ENCODE measurements at places on chromosomes 13 and 19. TPM values are rescaled to one million over a fixed set of nuclear protein-coding genes. Genes with fewer than 3 reads are reported as not detected.

Gene ZNF600
- 3.9 TPM for total RNA-seq

Gene LACC1
- total RNA-seq = 2.5 TPM

Gene SBK3
- not detected for total RNA-seq

Gene CGB1
- not detected for total RNA-seq

Gene ZNF90
- total RNA-seq = 8.6 TPM

Gene TUBB4A
- total RNA-seq = 0.60 TPM

Gene WDR88
- total RNA-seq = not detected

Gene KIR3DL1
- total RNA-seq = not detected

Gene ZNF414
- total RNA-seq = 18.5 TPM

Gene DNAAF3
- total RNA-seq = 2.6 TPM

Gene INSL3
- not detected for total RNA-seq

Gene SLC25A41
- not detected for total RNA-seq

Gene PRODH2
- not detected for total RNA-seq

Gene DLEU7
- total RNA-seq = not detected

Gene USE1
- total RNA-seq = 137 TPM

Gene COL5A3
- total RNA-seq = 2.6 TPM

Gene NPAS1
- 2.9 TPM for total RNA-seq

Gene CBY2
- not detected for total RNA-seq

Gene CLDND2
- total RNA-seq = 0.64 TPM

Gene NPHS1
- not detected for total RNA-seq

Gene IL17D
- total RNA-seq = 1.4 TPM

Gene CNN1
- total RNA-seq = not detected

Gene RNF225
- total RNA-seq = 1.4 TPM

Gene TINCR
- total RNA-seq = 0.24 TPM

Gene NANOS3
- not detected for total RNA-seq

Gene CYP4F2
- 0.42 TPM for total RNA-seq

Gene SETDB2
- total RNA-seq = 3.3 TPM

Gene ISOC2
- total RNA-seq = 54.6 TPM

Gene ADGRE1
- 4.9 TPM for total RNA-seq

Gene RXFP2
- total RNA-seq = 0.29 TPM

Gene PSG11
- not detected for total RNA-seq

Gene RGL3
- total RNA-seq = 17.9 TPM

Gene RPS5
- total RNA-seq = 4,656 TPM

Gene LRRC25
- total RNA-seq = 0.15 TPM

Gene KLHL1
- 0.03 TPM for total RNA-seq

Gene C1QTNF9B
- not detected for total RNA-seq

Gene PRSS57
- total RNA-seq = not detected

Gene KLK4
- total RNA-seq = not detected
